Activated T-helper 2 cell treated with anti-CD3 and anti-CD28 coated beads, Interferon-gamma antibody, Interleukin-2, Interleukin-4, amounts not matched to agents 10 μg/mL and 5 μg/mL and 100 μg/mL, durations not matched to agents 14 hours and 24 hours and 36 hours (primary cell): ENCODE measurements at places on chromosomes 11 and 22. TPM values are rescaled to one million over a fixed set of nuclear protein-coding genes. Genes with fewer than 3 reads are reported as not detected.

UEVLD gene
- total RNA-seq: 26.4 and 32.7 TPM in 2 replicates

ZDHHC13 gene
- total RNA-seq: 25.4 and 27.8 TPM in 2 replicates

RAPSN gene
- total RNA-seq: 0.18 and 1.3 TPM in 2 replicates

KLHL35 gene
- 0.87 and 1.6 TPM in 2 replicates for total RNA-seq

OR52H1 gene
- total RNA-seq: 0.30 TPM in 1 of 2 replicates, not detected in the other

PLAAT2 gene
- not detected in 2 replicates for total RNA-seq

CD6 gene
- total RNA-seq: 308 and 327 TPM in 2 replicates

SMIM35 gene
- total RNA-seq: 1.7 and 1.9 TPM in 2 replicates

MRPL40 gene
- total RNA-seq: 32.2 and 34.8 TPM in 2 replicates

ALG8 gene
- total RNA-seq: 58.6 and 70.1 TPM in 2 replicates

RIMBP3C gene
- 0.18 and 0.34 TPM in 2 replicates for total RNA-seq

OR2AT4 gene
- total RNA-seq: not detected in 2 replicates

GRCh38 chr22:39512026-39512425 lies 8.3 kb upstream of the ATF4 start:
- no peak for DNase-seq

- no peak for DNase-seq
Measured at GRCh38 chr11:121802542-121802941, 313.5 kb downstream of the BLID start.

- DNase-seq: no peak
Measured at GRCh38 chr11:73257342-73258103, 14.6 kb upstream of the P2RY6 start.

GRCh38 chr11:61009392-61010275 lies 38.2 kb downstream of the CD6 start:
- DNase-seq: no peak

DNA sequence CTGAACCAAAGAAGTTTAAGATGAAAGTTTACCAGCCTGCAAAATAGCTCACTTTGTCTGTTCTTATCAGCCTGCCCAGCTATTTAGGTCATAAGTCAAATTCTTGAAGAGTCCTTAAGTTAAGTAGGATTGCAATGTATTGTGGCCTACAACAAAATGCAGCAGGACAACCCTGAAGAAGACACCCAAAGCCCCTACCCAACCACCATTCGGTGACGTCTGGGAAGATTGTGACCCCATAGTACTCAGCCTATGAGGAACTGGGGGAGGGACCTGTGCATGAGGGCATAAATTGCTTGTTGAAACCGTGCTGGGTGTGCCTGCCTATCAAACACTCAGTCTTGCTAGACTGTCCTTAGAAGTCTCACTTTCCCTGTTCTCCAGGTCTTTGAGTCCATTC lies 50.5 kb upstream of the FDX1 start:
- no peak for DNase-seq

GRCh38 chr11:128765104-128765503 lies 71.2 kb downstream of the FLI1 start:
- no peak for DNase-seq

GRCh38 chr11:63491636-63492372 lies 837 bp upstream of the PLAAT5 start:
- no peak for DNase-seq

DNA sequence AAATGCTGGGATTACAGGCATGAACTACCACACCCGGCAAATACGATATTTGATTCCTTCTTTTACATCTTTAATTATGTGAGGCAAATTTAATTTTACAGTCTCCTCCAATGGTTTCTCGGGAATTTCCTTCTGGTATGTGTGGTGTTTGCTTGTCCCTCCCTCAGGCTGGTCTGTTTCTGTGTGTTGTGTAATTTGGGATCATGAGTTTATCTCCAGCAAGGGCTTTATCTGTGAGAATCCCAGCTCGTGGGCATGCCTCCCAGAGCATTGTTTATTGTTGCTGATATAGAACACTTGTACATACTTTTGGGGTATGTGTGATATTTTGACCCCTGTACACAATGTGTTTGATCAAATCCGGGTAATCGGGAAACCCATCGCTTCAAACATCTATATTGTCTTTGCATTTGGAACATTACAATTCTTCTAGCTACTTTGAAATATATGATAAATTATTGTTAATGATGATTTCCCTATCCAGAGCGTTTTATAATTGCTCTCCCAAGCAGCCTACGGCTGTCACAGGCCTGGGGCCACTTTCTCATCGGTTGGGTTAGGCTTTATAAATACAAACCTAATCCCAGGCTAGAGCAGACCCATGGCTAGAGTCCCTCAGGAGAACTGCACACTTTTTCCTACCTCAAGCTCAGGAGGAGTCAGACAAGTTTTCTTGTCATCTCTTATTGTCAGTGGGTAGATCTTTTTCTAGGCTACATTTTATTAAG lies 15.0 kb upstream of the PRR5 start:
- no peak for DNase-seq

- DNase-seq: no peak
Measured at GRCh38 chr11:12280838-12281565, 96.4 kb upstream of the PARVA start.

GRCh38 chr11:105164208-105164607 lies 24.6 kb upstream of the CARD18 start:
- DNase-seq: no peak

GRCh38 chr11:44483919-44484610 lies 81.4 kb upstream of the CD82 start:
- no peak for DNase-seq

- DNase-seq: no peak
Measured at GRCh38 chr11:113397212-113397611, 9.6 kb downstream of the ANKK1 start.

- no peak for DNase-seq
Measured at GRCh38 chr11:114326776-114327175, 30.6 kb downstream of the NNMT start.

DNA sequence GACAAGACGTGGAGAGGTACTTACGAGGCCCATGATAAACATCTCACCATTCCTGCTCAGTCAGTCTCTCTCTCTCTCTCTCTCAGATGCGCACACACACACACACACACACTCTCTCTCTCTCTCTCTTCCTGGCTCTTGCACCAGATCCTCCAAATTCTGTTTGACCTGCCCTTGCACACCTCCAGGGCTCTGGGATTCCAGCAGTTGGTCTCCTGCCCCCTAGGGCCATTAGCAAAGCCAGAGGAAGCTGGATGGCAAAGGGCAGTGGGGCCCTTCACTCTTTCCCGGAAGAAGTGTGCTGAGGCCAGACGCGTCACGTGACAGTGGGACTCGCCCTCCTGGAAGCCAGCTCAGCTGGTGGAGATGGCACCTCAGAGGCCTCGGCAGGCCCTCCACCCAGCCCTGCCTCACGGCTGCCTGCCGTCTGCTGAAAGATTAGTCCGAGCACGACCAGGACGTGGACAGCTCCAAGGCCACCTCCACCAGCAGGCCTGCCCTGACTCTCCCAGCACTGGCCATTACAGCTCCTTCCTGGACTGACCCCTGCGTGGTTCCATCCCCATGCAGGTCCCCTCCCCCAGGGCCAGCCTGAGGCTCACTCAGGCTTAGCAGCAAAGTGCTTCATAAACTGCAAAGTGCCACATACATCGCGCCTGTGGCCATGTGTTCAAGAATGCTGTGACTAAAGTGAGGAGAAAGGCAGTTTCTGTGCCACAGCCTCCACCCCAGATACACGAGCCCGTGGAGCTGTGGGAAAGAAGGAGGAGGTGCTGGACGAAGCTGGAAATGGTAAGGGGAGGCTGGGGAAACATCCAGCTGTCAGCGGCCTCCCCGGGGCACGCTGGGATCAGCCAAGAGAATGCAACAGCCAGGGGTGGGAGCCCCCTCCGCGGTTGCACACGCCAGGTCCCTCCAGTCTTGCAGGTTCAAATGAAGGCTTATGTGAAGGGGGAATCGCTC lies 3.7 kb downstream of the PDGFB start:
- no peak for DNase-seq

DNA sequence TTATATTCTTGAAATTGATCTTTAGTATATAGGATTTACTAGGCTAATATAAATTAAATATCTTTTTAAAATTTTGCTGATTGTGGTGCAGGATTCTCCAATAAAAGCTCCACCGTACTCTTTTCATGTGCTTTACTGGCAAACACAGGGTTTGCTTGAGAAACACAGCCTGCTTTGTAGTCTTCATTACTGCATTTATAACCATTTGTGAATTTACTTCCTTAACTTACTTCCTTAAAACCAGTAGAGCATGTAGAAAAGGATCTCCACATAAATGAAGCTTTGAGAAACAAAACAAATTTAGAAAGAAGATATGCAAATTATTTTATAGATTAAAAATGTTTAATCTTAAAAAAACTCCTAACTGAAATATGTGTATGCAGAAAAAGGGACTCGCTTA lies 28.8 kb downstream of the SWAP70 start:
- no peak for DNase-seq
